ENCODE measurements at places on chromosomes 7 and 10.

GRCh38 chr10:100780324-100780723 lies 34.9 kb downstream of the PAX2 start:
- no peak for DNase-seq

GRCh38 chr10:96671211-96671890 lies 49.0 kb downstream of the PIK3AP1 start:
- DNase-seq, result no peak

DNA sequence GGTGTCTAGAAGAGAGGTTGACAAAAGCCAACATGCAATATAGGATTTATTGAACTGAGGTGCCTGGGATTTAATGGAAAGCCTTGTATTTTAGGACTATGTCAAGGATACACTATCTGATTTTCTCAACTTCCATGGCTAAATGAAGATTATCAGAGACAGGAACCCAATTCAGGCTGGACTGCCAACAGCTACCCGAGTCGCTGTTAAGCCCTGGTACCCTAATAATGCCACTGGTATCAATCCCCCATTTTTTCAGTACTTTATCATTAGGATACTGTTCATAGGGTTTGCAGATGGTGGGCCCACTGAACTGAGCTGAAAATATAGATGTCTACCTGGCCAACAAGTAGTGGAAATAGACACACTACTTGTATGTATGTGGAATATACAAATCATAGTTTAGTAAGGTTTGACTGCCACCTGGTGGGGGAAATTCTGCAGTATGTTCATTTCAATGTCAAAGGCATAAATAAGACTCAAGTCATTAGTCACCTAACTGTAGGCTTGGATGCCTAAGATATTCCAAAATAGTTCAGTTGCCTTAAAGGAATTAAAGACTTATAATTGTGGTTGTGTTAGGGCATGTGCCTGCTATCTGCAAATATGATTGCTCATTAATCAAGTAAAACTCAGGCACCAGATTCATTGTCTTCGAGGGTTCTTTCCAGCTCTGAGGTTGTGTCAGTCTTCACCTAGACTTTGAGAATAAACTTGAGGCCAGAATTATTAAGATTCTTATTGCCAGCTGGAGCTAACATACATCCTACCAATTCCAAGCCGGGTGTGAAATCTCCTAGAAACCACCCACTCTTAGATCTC lies 34.1 kb upstream of the NOBOX start:
- DNase-seq, result peak; percentile 24

DNA sequence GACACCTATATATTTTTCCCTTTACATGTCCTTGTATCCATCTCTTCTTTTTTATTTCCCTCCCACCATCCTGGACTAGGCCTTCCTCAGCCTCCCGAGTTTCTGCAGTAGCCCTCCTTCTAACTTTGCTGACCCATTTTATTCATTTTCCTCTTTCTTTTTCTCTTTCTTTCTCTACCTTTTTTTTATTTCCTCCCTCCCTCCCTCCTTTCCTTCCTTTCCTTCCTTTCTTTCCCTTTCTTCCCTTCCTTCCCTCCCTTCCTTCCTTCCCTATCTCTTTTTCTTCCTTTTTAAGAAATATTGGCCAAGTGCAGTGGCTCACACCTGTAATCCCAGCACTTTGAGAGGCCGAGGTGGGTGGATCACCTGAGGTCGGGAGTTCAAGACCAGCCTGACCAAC lies 9.7 kb upstream of the CAMK2G start:
- DNase-seq, result no peak

DNA sequence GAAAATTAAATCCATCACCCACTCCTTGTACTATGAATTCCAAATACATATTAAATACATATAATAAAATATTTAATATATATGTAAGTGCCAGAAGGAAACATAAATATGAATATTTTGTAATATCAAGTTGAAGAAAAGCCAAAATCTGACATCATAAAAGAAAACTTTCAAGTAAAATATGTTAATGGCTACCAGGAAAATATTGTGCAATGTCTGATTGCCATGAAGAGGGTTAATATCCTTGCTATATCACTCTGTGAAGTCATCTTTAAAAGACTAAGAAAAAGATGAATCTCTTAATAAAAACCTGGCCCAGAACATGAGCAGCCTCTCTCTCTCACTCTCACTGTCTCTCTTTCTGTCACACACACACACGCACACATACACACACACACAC lies 130.2 kb downstream of the EGFR start:
- no peak for DNase-seq

DNA sequence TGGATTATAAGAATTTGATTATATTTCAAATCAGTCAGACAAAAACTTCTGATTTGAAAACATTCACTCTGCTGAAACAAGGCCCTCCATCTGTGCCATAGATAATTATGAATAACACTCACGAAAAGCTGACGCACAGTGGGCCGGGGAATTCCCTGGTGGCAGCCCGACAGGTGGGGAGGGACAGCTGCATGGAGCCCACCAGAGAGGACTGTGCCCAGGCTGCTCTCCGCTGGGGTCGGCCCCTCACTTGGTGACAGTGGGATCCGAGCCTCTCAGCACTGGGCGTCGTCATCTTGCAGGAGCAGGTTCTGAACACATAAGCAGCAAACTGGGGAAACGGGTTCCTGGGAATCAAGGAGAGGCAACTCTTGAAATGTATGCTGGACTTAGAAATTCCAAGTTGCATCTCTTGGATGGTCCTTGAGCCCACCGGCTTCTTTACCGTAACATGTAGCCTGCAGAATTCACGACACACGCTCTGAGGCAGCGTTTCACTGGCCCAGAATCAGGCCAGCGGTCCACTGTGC lies 41.4 kb downstream of the AFAP1L2 start:
- no peak for DNase-seq

DNA sequence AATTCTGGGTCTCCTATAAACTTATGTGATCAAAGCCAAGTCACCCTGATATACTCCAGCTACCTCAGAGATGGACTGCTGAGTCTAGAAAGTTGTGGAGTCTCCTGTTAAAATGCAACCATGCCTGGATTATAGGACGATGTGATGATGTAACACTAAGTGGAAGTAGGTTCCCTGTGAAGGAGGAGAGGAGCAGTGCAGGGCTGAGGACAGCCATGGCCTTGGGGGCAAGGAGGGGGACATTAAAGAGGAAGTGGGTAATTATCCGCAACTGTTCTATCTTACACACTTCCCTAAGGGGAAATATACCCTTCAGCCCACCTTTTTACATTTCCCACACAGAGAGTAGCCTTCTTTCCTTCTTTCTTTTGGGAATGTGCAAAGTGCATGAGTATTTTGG lies 63.8 kb downstream of the MTPN start:
- DNase-seq, result no peak

DNA sequence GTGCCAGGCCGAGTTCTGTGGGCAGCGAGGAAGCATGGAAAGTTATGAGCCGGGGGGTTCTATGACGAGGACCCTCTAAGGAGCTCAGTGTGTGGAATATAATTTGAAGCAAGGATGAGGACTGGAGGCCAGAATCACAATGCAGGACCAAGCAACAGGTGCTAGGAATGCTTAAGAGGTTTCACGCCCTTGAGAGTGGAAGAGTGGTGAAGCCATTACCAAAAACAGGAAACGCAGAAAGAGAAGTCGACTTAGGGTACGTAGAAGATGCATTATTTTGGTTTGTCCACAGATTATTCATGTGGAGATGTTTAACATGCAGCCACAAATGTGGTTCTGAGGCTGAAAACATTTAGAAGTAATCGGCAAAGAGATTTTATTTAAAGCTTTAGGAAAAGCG lies 78.7 kb downstream of the PIP4K2A start:
- no peak for DNase-seq
